Activated CD8-positive, alpha-beta T cell treated with anti-CD3 and anti-CD28 coated beads, Interleukin-2, amount 10 ng/mL, durations not matched to agents 7 days and 5 days (primary cell): ENCODE measurements at places on chromosomes 4 and X. TPM values are rescaled to one million over a fixed set of nuclear protein-coding genes. Genes with fewer than 3 reads are reported as not detected.

CENPVL2 gene
- total RNA-seq = not detected

ATOH1 gene
- total RNA-seq = not detected

FAT4 gene
- not detected for total RNA-seq

USP51 gene
- 1.2 TPM for total RNA-seq

ZFP92 gene
- total RNA-seq = 1.6 TPM

TLL1 gene
- total RNA-seq = not detected

HMX1 gene
- not detected for total RNA-seq

TENM3 gene
- total RNA-seq = not detected

VCX2 gene
- not detected for total RNA-seq

BGN gene
- not detected for total RNA-seq

CITED1 gene
- total RNA-seq = not detected

MAGEE2 gene
- not detected for total RNA-seq

NLGN3 gene
- total RNA-seq = 0.74 TPM

SCML2 gene
- total RNA-seq = 2.2 TPM

DNA sequence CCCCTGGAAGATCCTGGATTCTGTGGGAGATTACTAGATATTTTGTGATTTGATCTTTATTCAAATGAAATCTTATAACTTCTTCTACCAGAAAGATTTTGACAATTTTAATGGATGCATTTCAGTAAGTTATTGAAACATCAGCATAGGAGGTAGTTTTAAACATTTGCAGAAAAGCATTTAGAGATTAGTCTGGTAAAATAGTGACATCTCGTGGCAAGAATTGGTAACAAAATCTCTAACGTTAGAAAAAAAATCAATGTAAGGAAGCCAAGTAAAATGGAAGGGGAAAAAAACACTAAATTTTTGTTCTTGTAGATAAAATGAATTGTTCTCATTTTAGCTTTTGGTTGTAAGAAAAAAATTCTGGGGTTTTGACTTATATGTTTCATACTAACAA is 73.3 kb downstream of the TASL start:
- DNase-seq = no peak

GRCh38 chr4:90769251-90769650 is 642.1 kb downstream of the CCSER1 start:
- no peak for DNase-seq

DNA sequence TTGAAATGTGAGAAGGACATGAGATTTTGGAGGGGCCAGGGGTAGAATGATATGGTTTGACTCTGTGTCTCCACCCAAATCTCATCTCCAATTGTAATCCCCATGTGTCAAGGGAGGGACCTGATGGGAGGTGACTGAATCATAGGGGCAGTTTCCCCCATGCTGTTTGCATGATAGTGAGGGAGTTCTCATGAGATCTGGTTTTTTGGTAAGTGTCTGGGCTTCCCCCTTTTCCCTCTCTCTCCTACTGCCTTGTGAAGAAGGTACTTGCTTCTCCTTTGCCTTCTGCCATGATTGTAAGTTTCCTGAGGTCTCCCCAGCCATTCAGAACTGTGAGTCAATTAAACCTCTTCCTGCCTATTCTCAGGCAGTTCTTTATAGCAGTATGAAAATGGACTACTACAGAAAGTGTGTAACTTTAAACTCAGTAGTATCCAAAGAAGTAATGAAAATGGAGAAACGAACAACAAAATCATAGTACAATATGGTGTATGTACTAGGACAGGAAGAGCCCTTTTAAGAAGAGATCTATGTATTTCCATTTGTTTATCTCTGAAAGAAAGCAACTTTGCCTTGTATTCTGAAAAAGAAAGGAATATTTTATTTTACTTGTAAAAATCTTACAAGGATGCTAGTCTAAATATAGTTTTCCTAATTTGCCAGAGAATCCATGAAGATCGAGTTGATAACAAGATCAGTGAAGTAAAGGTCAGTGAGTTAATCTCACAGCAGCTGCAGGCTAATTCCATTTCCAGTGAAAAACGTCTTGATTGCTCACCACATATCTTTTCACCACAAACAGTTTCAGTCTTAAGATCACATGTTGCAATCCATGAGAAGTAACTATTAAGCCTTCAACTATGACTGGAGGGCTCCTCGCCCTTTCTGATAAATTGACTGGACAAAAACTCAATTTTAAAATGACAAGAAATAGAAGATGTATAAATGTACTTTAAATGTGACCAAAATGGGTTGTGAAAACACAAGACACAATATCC is 20.5 kb downstream of the PKD2 start:
- DNase-seq = no peak

DNA sequence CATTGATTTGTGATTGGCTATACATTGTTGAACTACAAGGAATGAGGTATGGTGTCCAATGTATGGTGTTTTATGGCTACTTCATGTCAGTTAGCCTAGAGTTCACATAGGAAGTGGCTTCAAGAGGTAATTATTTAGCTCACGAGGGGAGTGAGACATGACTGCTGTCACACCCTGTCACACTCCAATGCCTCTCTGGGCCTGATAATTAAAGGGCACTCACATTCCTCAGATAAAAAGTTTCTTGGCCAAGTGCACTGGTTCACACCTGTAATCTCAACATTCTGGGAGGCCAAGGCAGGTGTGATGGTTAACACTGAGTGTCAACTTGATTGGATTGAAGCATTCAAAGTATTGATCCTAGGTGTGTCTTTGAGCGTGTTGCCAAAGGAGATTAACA is 65.0 kb upstream of the DDX60 start:
- DNase-seq = no peak

DNA sequence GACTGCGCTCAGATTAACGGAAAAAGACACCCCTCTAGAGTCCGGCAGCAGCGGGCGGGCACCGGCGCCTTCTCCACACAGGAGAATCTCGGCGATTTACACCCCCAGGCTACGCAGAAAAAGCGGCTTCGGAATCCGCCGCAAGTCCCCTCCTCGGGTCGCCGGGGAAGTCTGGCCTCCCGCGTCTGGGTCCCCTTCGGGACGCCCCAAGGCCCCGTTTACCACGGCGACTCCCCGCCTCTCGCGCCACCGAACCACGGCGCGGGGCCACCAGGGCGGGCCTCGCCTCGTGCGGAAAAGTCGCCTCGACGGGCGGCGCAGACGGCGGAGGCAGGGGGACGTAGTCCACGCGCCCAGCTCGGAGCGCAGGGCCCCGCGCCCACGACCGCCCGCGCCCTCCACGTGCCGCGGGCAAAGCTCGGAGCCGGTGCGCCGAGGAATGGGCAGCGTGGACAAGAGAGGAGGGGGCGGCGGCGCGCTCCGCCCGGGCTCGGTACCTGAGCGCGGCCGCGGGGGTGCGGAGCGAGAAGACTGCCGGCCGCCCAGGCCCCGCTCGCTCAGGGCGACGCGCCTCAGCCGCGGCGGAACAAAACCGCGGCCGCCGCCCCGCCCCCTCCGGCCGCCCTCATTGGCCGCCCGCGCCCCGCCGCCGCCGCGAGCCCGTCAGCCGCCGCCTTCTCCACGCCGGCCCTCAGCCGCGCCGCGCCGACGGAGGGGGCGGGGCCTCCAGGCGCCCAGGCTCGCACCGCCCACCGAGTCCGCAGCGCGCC is at the start of gene FAM53A:
TSS of gene FAM53A (minus strand) at position 578 of the 770 bp plus-strand sequence. CDS start 15,572 bp downstream, outside the sequence.
- peak; percentile 46 for DNase-seq

DNA sequence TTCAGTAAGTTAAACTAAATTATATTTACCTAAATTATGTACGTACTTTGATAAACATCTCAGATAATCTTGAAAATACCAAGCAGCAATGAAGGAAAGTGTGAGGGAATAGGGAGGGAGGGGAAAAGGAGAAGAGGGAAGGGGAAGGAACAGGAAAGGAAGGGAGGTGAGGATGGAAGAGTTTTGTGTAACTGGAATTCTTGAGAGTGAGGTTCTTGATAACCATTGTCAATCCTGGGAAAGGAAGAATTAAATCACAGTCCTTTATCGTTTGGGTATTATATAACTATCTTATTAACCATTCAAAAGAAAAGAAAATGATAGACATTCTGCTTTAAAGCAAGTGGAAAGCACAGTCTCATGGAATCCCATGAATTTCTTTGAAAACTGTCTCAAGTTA is 795.0 kb downstream of the CCSER1 start:
- DNase-seq = no peak

- DNase-seq = no peak
These were observed 1222.0 kb upstream of the PRKX start for GRCh38 chrX:4935401-4935800.

- peak; percentile 33 for DNase-seq
These were observed 52.5 kb downstream of the LINC00632 start for GRCh38 chrX:140762061-140762460.

- no peak for DNase-seq
These were observed 4.7 kb downstream of the XG start for GRCh38 chrX:2756548-2756947.

DNA sequence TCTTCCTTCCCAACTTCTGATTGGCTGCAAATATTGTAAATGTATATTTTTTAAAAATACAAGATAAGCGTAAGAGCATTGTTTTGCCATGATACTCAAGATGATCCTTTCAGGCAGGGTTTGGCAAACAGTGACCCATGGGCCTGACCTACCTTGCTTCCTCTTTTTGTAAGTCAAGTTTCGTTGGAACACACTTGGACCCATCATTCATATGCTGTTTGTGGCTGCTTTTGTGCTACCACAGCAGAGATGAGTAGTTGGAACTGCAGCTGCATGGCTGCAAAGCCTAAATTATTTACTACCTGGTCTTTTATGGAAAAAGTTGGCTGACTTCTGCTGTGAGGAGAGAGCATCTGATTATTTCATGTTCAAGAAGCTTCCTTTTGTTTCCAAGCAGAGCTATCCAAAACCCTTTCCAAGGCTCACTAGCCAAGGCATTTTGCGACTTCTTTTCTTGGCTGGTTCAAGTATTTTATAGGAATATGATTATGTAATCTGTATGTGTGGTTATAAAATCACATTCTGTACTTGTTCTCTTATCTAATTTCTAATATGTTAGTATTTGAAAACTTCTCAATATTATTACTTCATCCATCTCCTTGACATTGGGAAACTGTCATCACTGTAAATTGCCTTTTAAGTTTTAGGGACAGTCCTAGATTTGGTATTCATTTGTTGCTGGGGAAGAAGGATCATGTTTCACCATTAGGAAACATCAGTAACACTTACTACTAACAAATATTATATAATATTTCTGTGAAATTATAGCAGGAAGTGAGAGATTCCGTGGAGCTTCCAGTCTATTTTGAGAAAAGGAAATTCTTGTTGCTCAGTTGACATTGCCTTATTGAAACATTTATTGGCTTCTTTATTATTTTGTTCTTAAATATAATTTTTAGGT is 109.2 kb downstream of the ARHGAP10 start:
- DNase-seq = no peak

GRCh38 chr4:40702137-40702799 is 47.5 kb upstream of the NSUN7 start:
- no peak for DNase-seq

GRCh38 chr4:97558204-97558778 is 585.0 kb downstream of the STPG2 start:
- no peak for DNase-seq

DNA sequence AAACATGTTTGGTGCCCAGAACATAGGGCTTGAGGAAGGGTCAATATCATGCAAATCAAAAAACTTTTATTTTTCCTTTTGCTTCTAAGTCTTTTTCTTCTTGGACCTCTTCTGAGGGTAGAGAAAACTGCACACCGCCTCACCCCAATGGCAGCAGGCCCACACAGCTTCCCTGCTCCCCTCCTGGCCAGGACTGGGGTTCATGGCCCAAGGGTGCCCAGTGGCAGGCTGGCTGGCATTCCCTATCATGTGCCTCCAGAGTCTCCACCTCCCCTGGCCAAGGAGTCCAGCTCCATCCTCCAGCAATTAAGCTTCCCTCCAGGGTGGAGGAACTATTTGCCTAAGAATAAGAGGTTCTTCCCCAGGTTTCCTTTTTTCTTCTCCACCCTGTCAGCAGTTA is 529.6 kb upstream of the SPANXN1 start:
- DNase-seq = no peak

DNA sequence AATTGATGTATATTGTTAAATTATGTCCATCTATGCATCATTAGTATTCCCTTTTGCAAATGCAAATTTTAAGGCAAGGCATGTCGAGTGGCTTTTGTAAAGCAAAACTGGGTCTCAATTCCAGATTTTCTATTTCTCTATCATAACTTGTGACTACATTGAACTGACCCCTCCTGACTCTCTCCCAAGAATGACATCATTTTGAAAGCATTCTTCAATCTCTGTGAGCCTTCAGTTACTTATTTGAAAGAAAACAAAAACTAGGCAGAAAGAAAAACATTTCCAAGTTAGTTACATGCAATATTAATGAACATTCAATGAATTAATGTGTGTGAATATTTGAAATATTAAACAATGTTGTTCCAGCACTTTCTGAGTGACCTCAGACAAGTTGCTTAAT is 314.3 kb upstream of the CLNK start:
- DNase-seq = no peak

- no peak for DNase-seq
These were observed 142.0 kb downstream of the ADAMTS3 start for GRCh38 chr4:72427057-72427456.

- DNase-seq = no peak
These were observed 44.8 kb downstream of the GRIA2 start for GRCh38 chr4:157265281-157265680.

DNA sequence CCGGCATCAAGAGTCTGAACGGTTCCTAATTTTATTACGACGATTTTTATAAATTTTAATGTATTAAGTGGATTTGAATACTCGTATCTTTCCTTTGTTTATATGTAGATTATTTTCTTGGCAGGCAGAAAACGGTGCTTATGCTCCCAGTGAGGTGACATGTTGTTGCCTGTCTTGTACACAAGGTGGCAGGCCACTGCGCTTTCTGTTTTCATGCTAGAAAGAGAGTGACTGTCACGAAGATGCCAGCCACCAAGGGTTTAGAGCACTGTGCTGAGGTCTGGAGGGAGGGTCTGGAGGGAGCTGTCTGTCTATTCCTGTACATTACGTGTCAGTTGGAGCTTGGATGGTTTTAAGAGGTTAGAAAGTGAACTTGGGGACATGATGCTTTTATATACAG is 87.7 kb downstream of the SHROOM2 start:
- peak; percentile 47 for DNase-seq

DNA sequence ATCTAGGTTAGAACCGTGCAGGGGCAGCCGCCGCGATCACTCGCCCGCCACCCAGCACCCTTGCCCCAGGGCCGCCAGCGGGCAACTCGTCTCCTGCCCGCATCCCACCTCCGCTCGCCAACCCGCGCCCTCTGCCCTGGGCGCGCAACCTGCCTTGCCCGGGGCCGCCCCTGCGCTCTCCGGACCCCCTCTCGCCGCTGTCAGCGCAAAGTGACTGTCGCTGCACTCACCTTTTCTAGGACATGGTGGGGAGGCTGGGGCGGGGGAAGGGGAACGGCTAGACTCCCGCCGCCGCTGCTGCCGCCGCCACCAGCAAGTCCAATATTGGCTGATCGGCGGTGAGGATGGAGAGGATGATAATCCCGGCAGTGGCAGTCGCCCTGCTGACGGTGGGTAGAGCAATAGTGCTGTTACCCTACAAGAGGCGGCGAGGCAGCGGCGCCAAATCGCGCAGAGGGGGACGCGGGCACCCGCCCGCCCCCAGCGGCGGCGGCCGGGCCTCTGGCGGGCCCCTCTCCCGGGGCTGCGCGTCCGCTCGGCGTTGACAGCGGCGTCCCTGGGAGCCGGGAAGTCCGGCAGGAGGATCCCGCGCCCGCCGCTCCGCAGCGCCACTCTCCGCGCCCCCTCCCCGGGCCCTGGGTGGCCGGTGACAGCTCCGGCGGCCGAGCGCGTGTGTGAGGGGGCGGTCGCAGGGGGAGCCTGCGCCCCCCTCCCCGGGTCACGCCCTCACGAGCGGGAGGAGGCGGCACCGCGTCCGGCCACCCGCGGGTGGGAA is 2.3 kb upstream of the NR3C2 start:
- peak; percentile 46 for DNase-seq

GRCh38 chr4:7073526-7074390 is 5.9 kb upstream of the GRPEL1 start:
- peak; percentile 39 for DNase-seq

- DNase-seq = no peak
These were observed 16.4 kb downstream of the TSPAN7 start for GRCh38 chrX:38577738-38578137.
